ENCODE measurements at places on chromosomes 2 and 18. TPM values are rescaled to one million over a fixed set of nuclear protein-coding genes. Genes with fewer than 3 reads are reported as not detected.

The IL36B gene
- not detected for total RNA-seq

The TM4SF20 gene
- total RNA-seq = not detected

The ANKRD29 gene
- total RNA-seq = 2.3 TPM

The NOSTRIN gene
- total RNA-seq = 0.11 TPM

The ARHGEF4 gene
- total RNA-seq = 6.3 TPM

The GBX2 gene
- total RNA-seq = not detected

The DLGAP1 gene
- 0.12 TPM for total RNA-seq

All from uterine smooth muscle cell (primary cell).